ENCODE measurements at places on chromosomes 16 and 17.

DNA sequence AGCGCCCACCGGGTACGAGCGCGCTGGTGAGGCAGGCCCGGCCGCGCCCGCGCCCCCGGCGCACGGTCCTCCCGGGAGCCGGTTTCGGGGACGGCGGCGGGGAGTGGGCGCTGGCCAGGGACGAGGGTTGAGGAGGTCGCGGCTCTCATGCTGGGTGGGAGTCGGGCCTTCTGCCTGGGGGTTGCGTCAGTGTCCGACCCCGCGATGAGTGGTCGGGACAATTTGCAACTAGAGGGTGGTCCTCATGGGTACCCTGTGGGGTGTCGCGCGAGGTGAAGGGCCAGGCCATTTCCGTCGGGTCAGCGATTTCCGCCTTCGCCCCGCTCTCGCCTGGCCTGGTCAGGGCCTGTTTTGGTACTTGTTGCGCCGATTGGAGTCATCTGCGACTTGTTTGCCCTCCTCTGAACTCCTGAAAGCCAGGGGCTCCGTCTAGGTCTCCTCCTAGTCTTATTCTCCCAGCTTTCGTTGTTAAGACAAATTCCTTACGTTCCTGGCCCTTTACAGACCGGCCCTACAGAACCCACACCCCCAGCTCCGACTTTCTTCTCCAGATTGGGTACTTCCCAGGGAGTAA is 14.9 kb downstream of the NAA60 start:
- peak; percentile 53 for DNase-seq

DNA sequence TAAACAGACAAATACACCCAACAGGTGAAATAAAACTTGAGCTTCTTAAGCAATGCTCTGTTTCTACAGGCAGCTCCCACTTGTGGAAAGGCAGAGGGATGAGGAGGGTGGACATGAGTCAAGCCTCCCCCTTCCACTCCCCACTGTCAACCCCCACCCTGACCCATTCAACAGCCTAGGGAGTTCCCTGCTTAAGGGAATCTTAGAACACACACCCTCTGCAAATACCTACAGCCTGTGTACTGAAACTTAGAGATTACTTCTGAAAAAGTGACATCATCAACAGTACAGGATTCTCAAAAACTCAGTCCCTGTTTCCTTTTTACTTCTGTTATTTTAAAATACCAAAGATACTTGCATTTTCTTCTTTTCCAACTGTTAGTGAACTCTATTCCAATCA is 345.4 kb downstream of the SOX9 start:
- DNase-seq, result no peak

DNA sequence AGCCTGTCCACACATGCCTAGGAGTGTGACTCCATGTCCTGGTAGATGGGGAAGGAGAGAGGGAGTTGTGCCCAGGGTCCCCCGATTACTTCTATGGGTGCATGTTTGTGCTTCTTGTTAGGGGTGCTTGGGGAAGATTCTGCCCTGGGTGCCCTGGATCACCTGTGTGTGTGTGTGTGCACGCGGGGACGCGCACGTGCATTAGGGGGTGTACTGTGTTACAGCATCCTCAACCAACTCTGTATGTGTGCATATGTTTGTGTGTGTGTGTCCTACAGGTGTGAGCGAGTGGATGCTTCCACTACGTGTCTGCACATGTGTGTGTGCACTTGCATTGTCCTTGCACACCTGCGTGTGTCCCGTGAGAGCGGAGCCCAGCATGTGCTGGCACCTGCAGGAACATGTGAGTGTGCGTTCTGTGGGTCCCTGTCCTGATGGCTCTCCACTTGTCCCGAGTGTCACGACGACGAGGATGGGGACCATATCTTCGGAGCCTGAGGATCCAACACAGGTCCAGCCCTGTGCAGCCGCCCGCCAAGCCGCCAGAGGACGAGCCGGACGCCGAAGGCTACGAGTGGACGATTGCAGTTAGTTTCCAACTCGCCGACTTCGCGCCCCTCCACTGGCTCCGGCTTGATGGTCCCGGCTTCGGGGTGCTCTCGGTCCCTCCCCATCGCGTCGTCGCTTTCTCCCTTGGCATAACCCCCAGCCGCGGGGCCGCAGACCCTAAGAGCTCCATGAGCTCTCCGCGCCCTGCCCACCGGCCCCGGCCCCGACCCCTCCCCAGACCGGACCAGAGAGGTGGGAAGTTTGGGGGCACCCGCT is 6.0 kb upstream of the TBC1D3B start:
- no peak for DNase-seq

DNA sequence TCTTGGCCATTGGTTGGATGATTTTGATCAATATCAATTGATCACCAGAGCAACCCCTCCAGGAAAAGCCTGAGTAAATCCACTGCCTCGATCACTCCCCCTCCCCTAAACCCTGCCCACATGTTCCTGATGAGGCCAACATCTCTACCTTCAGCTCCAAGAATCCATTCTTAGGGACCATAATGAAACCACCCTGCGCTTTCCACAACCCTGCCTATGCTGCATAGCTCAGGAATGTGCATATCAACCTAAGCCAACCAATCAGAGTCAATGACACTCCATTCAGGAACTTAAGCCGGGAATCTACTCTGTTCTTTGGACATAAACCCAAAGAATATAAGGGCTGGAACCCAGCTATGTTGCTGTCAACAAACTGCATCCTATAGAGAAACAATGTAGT is 86.3 kb downstream of the MYH11 start:
- no peak for DNase-seq

DNA sequence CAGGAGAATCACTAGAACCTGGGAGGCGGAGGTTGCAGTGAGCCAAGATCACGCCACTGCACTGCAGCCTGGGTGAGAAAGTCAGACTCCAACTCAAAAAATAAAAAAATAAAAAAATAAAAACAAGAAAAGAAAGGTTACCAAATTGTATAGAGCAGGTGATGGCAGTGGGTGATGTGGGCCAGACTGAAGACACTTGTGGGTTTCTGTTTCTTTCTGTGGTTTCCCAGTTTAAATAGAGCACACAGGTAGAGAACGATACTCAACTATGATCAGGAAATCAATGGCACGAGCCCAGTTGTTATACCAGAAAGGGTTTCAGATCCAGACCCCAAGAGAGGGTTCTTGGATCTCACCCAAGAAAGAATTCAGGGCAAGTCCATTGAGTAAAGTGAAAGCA is 32.6 kb downstream of the NUBP1 start:
- DNase-seq, result no peak

DNA sequence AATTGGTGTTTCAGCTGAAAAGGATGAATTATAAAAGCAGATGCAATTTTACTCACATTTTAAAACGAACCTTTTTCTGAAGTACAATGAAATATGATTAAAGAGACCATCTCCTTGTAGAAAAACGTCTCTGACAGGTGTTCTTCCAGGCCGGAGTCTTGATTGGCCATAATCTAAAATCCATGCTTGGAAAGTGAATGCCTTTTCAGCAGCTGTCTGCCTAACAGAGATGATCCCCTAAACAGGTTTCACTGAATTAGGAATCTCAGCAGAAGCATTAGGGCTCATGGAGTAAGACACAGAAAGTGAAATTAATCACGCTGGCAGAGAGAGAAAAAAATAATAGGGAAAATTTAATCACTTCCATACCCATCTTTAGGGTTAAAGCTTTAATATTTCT is 39.3 kb upstream of the IRX5 start:
- no peak for DNase-seq

DNA sequence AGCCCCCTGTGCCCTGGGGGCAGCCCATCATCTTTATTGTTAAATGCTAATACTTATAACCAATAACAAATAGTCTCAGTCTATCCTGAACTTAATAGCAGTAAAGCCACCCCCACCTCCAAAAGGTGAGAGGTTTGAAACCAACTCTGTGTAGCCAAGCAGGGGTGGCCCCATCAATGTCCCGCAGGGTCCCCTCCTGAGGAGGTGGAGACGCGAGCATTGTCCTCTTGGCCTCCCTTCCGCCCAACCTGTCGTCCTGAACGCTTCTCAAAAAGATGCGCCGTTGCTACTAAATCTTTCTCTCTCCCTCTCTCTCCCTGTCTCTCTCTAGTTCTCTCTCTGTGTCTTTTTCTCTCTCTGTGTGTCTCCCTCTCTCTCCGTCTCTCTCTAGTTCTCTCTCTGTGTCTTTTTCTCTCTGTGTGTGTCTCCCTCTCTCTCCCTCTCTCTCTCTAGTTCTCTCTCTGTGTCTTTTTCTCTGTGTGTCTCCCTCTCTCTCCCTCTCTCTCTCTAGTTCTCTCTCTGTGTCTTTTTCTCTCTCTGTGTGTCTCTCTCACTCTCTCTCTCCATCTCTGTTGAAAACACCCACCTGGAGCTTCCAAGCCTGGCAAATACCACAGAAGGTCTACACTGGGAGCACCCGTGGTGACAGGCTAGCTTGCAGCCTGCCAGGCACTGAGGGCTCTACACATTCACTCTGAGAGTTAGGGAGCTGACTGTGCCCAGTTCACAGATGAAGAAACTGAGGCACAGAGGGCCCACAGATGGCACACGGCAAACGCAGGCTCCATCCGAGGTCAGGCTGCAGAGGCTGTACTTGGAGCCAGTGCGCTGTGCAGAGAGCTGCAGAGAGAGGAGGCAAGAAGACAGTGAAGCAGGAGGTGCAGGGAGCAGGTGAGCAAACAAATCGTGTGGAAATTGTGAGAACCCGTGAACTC is 185.9 kb downstream of the C16orf95 start:
- DNase-seq, result no peak

DNA sequence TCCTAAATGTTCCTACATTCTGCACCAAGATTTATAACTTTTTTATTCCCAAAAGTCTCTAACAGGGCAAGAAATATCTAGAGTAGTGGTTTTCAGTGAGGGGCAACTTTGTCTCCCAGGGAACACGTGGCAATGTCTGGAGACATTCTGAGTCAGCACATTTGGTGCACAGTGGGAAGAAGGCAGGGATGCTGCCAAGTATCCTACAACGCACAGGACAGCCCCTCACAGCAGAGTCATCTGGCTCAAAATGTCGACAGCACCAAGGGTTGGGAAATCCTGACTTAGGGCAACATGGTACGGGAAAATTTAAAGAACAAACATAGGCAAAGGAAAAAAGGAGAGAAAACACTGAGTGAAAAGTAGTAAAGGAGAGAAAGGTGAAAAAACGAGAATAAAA is 61.8 kb downstream of the SMG6 start:
- no peak for DNase-seq

- no peak for DNase-seq
These were observed 140.2 kb upstream of the CIBAR2 start for GRCh38 chr16:85252461-85252860.

GRCh38 chr16:17070882-17071592 is 399.7 kb downstream of the XYLT1 start:
- DNase-seq, result peak; percentile 40

GRCh38 chr17:1797323-1797722 is 32.4 kb downstream of the SMYD4 start:
- no peak for DNase-seq

DNA sequence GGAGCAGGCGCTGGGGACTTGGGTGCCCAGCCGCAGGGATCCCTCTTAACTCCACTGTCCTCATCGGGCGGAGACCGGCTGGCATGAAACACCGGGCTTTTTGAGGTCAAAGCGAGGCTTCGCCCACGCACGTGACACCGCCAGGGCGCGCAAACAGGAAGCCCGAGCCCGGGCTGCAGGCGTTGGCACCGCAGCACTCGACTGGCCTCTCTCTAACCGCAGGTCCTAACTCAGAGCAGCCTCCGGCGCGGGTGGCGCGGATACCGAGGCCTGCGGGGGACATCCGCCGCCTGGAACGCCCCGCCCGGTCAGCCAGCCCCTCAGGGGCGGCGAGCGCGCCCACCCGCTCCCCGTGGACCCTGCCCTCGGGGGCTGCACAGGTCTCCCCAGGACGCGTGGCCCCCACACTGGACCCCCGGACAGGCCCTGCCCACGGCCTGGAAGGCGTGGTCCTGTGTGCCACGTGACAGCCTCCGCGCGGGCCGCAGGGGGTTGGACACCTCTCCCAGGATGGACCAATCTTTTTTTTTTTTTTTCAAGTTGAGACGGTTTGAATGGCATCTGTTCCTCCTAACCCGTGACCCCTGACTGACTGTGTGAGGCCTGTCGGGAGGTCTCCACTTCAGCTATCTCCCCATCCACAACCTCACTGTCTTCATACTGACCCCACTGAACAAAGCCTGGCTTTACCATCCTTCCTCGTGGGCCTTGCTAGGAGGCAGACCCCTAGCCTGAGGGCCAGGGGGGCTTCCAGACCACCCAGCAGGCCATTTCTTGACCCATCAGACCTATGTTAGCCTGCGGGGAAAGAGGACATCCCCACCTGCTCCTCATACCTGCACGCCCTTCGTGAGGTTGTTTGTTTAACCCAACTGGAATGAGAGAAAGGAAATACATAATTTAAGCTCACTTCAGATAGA is 8.4 kb upstream of the SLC47A2 start:
- no peak for DNase-seq

DNA sequence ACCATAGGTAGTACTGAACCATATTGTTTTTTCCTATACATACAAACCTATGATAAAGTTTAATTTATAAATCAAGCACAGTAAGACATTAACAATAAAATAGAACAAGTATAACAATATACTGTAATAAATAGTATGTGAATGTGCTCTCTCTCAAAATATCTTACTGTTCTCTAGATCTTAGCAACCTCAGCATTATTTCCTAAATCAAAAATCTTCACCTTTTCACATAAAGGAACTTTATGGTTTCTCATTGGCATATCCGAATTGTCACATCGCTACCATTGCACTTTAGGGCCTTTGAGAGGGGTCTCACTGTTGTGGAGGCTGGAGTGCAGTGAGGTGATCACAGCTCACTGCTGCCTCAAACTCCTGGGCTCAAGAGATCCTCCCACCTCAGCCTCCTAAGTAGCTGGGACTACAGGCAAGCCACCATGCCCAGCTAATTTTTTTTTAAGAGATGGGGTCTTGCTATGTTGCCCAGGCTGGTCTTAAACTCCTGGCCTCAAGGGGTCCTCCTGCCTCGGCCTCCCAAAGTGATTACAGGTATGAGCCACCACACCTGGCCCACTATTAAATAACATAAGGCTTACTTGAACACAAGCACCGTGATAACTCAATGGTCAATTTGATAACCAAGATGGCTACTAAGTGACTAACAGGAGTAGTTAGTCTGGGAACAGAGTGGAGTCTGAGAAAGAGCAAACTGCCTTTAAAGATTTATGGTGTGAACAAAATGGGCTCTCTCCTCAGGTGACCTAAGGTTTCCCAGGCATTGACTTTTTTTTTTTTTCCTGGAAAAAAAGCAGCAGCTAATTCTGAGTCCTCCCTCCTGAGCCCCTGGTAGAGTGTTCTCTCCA is 2.9 kb upstream of the TMEM97 start:
- no peak for DNase-seq
